ENCODE measurements at places on chromosomes 3 and 15.

- DNase-seq: no peak
These were observed 1.7 kb downstream of the TSEN2 start for GRCh38 chr3:12486001-12486400.

DNA sequence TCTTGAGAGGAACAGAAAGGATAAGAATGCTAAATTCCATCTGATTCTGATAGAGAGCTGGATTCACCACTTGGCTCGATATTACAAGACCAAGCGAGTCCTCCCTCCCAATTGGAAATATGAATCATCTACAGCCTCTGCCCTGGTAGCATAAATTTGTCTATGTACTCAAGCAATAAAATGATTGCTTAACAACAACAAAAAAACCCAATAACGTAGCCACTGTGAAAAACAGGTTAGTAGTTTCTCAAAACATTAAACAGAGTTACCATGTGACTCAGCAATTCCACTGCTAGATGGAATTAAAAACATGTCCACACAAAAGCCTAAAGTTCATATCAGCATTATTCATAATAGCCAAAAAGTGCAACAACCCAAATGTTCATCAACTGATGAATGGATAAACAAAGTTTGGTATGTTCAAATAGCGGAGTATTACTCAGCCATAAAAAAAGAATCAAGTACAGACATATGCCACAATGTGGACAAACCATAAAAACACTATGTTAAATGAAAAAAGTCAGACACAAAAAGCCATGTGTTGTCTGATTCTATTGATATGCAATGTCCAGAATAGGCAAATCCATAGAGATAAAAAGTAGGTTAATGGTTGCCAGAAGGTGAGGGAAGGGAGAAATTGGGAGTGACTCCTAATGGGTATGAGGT, 16.8 kb downstream of the BCL2L10 start:
- DNase-seq: no peak

GRCh38 chr3:195124378-195124992, 146.5 kb downstream of the XXYLT1 start:
- no peak for DNase-seq

DNA sequence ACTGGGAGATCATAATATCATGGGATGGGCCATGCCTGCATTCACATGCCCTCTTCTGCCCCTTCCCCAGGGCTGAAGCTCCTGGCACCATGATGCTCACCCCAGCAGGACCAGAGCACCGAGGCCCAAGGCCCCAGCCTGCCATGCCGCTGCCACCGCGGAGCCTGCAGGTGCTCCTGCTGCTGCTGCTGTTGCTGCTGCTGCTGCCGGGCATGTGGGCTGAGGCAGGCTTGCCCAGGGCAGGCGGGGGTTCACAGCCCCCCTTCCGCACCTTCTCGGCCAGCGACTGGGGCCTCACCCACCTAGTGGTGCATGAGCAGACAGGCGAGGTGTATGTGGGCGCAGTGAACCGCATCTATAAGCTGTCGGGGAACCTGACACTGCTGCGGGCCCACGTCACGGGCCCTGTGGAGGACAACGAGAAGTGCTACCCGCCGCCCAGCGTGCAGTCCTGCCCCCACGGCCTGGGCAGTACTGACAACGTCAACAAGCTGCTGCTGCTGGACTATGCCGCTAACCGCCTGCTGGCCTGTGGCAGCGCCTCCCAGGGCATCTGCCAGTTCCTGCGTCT, 5.6 kb downstream of the PLXNA1 start:
- DNase-seq: no peak

- DNase-seq: no peak
These were observed 857.3 kb downstream of the TUSC7 start for GRCh38 chr3:117566926-117567325.

- DNase-seq: no peak
These were observed 110.5 kb upstream of the CCDC39 start for GRCh38 chr3:180789774-180790173.

GRCh38 chr3:6791161-6791560, 69.8 kb upstream of the GRM7 start:
- DNase-seq: no peak

DNA sequence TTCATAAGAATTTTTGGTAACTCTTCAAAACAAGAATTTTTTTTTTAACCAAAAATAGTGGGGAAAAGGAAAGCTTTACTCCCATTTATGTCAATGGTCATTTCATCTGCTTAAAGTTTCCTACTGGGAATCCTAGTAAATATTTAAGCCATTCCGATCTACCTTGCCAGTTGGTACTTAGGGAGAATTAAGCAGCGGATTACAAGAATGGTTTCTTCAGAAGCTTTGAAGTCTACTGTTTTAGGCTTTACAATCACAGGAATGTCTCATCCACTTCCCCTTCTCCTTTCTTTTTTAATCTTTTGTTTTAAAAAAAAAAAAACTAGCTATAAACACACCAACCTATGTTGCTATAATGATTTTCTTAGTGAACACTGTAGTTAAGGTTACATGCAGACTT, 341.4 kb upstream of the ATP11B start:
- DNase-seq: no peak

DNA sequence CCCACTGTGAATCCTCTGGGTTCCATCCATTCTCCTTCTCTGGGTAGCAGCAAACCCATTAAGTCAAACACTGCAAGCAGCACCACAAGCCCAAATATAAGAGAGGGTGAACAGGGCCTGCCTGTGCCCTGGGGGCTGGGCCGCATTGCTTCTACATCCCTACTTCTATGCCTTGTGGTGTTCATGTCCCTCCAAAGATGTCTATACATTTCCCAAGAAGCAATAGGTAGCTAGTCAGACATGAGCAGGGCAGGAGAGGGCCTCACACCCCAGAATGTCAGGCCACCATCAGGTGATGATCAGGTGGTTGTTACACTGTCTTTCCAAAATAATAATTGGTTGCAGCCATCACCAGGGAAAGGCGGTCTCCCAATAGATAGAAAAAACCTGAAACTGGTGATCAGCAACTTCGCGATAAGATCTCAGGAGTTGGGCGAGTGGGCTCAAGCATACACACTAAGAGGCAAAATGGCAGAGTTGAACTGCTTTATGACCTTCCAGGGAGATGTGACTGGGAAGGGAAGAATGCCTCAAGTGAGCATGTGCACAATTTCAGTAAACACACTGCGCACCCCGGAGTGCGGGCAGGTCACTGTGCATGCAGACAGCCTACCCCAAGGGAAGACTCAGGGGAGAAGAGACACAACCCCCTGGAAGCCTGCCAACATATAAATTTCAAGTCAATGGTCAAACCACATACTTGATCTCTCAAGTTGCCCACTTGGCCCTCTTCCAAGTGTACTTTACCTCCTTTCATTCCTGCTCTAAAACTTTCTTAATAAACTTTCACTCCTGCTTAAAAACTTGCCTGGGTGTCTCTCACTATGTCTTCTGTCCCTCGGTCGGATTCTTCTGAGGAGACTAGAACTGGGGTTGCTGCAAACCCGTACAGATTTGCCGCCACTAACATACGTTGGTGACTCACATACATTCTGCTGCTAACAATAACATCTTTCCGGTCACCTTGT, 39.9 kb downstream of the KLF15 start:
- no peak for DNase-seq

- no peak for DNase-seq
These were observed 28.6 kb upstream of the MINAR1 start for GRCh38 chr15:79403501-79403900.

DNA sequence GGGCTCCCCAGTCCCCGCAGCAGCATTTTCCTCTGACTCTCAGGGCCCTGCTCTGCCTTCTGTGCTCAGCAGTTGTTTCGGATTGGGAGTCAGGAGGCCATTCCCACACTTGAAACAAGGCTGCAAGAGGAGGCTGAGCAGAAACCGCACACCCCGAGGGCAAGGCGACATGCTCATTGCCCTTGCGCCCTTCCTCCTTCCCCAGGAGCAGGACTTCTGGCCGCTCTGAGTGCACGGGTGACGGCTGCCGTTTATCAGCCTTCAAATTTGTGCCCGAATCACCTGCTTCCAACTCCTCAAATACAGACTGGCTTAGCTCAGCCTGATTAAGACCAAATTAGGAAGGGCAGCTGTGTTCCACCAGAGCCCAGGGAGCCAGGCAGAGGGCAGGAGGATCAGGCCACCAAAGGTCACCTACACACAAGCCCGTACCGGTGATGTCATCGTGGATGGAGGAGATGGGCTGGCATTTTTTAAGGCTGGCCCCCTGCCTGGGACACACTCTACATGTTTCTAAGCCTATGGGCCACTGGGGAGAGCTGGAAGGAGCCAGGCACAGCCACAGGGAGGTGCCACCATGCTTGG, 38.1 kb downstream of the TM2D3 start:
- DNase-seq: no peak

All from stimulated activated CD4-positive, alpha-beta T cell treated with anti-CD3 and anti-CD28 coated beads, Interleukin-15, amount 100 ng/mL, for 48 hours (primary cell).